NCI-H2107 (cell line): ENCODE measurements at places on chromosomes 2 and 18.

GRCh38 chr2:226883296-226883795 is 47.5 kb downstream of the RHBDD1 start:
- DNase-seq: no peak

DNA sequence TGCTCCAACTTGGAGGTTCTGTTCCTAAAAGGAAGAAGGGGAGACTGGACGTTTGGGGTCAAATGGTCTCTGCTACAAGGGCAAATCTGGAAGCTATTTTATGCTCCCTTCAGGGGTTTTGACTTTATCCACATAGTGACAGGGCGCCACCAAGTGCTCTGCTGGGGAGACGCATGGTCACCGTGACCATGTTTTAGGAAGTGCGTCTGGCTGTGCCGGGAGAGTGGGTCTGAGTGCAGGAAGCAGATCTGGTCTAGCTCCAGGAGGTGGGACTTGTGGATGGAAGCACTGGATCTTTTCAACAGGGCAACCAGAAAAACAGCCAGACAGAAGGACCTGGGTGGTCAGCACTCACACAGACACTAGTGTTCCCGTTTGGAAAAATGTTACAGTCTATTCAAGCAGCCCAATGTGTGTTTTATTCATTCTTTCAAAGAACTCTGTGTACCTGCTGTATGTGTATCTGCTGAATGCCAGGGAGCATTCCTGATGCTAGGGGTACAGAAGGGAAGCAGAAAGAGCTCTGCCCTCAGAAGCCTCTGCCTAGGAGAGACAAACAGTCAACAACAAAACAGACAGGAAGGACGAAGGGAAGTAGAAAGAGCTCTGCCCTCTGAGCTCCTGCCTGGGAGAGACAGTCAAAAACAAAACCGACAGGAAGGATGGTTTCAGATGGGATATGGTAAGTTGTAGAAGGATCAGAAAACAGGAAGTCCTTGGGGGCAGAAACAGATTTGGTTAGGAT is 14.3 kb downstream of the IMPA2 start:
- DNase-seq: no peak

GRCh38 chr18:23844991-23845680 is 155.9 kb downstream of the LAMA3 start:
- no peak for DNase-seq

DNA sequence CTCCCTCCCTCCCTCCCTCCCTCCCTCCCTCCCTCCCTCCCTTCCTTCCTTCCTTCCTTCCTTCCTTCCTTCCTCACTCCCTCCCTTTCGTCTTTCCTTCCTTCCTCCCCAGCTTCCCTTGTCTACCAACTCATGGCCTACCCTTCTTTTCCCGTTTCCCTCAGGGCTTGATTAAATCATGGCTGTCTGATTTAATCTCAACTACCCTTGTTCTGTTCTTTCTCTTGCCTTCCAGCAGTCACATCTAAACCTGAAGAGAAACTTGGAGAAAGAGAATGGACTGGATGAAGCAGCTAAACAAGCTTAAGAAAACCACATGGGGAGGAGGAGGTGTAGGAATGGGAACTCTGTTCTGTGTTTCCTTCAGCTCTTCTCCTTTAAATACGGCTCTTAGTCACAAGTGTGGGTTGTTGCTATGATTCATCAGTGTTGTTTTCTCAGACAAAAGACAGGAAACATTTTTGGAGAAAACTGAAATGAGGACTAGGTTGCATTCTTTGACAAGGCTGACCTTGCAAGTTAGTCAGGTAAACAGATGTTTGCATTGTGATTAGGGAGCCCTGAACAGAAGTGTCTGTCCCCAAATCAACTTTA is 177.9 kb downstream of the LRRTM1 start:
- no peak for DNase-seq

DNA sequence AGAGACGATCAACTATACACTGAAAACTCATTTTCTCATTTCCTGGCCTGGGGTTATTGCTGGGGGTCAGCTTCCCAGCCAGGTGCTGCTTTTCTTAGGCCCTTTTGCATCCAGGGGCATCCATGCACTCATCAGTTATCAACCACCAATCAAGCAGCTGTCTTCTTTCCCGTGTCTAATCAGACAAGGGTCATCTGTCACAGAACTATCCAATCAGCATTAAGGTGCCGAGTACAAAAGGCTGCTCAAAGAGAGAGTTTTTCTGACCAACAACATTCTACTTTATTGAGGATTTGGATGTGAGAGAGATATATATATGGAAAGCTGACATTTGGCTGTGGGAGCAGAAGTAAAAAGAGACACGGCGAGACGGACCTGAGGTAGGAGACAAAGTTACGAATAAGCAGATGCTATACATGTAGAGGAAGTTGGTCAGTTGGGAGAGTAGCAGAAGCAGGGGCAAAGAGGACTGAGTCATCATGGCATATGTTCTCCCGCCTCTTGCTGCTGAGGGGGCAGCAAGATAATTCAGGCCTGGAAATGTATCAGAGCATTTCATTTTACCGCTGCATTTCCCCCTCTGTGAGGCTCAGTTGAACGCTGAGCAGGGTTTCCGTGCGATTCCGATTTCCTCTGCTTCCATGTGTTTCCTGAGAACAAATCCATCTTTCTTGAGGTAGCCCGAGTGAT is 129.3 kb downstream of the NUP35 start:
- DNase-seq: no peak

GRCh38 chr2:153939124-153939796 is 67.5 kb downstream of the GALNT13 start:
- DNase-seq: no peak
